ENCODE measurements at places on chromosomes 16 and 17.
A peak's percentile ranks its signal among the peaks of the same experiment; 100 is the strongest.

- H3K27me3 ChIP-seq = no peaks in the 10 kb centered on the region
- H3K4me3 ChIP-seq = no peak overlapping the region
- peaks cover 44% of the 10 kb centered on the region for H3K4me1 ChIP-seq
- H3K36me3 ChIP-seq = no peaks in the 10 kb centered on the region
- DNase-seq = no peak
These were observed 11.0 kb downstream of the ADORA2B start for GRCh38 chr17:15955793-15956541.

- no peaks in the 10 kb centered on the region for H3K27me3 ChIP-seq
- H3K27ac ChIP-seq = peak overlapping the region; percentile 87
- no peak overlapping the region for H3K4me3 ChIP-seq
- no peak for DNase-seq
- H3K4me1 ChIP-seq = peaks cover 44% of the 10 kb centered on the region
These were observed 254.6 kb downstream of the HS3ST3A1 start for GRCh38 chr17:13346996-13347762.

DNA sequence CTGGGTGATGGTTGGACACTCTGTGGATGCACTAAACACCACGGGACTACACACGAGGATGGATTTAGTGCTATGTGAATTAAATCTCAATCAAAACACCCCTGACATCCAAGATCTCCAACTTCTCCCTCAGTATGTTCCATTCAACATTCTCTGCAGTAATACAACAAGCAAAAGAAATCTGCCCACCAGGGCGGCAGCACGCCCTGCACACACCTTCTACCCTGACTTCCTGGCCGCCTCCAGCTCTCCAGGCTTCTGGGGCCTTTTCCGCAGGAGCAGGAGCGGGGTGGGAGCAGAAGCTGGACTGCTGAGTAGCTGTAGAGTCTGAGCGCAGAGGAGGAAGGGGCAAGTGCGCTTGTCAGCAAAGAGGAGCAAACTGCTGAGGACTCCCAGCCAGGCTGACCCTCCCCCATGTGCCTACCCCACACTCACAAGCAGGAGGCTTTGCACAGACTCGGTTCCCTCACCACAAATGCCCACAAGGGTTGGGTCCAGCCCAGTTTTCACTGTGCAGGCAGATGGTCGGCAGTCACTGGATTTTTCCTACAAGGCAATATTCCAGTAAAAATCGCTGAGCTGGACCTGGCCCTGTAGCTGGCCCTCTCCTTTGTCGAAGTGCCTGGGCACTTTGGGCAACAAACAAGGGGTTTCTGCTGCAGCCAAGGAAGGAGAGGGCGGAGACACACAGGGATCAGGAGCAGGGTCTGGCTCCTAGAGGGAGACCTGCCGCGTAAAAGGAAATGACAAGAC is 22.8 kb downstream of the ZDHHC7 start:
- no peaks in the 10 kb centered on the region for H3K27me3 ChIP-seq
- peaks cover 28% of the 10 kb centered on the region for H3K36me3 ChIP-seq
- H3K4me1 ChIP-seq = peaks cover 36% of the 10 kb centered on the region
- peak overlapping the region; percentile 71 for H3K27ac ChIP-seq
- no peak overlapping the region for H3K4me3 ChIP-seq

- H3K27me3 ChIP-seq = peaks cover 14% of the 10 kb centered on the region
- no peak overlapping the region for H3K27ac ChIP-seq
- no peaks in the 10 kb centered on the region for H3K36me3 ChIP-seq
- no peaks in the 10 kb centered on the region for H3K4me1 ChIP-seq
These were observed 44.1 kb upstream of the PIRT start for GRCh38 chr17:10881959-10882358.

DNA sequence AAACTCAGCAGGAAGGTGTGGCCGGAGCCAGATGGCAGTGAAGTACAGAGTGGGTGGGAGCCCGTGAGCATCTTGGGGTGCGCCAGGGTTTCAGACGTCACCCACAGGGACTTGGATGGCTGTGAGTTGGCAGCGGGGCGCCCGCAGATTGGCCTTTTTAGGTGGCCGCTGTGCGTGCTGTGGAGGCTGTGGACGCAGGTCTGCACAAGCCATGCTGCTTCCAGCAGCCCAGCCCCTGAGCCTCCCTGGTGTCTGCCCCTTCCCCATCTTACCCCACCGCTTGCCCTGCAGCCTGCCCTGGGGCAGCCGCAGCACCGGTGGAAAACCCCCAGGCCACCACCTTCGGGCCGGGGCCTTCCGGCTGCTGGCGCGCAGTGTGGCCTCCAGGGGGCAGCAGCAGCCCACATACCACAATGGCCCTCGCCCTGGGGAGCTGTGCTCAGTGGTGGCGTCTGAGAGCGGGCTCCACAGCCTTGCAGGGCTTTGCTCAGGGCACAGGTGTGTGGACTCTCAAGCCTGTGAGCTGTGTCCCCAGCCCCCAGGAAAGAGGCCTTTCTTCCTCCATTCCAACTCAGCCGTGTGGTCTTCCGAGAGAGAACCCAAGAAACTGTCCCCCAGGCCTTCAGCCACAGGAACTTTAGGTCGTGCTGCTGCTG is 11.8 kb downstream of the ENDOV start:
- H3K4me1 ChIP-seq = no peaks in the 10 kb centered on the region
- peak; percentile 89 for DNase-seq
- peaks cover 2% of the 10 kb centered on the region for H3K36me3 ChIP-seq
- no peaks in the 10 kb centered on the region for H3K27me3 ChIP-seq

DNA sequence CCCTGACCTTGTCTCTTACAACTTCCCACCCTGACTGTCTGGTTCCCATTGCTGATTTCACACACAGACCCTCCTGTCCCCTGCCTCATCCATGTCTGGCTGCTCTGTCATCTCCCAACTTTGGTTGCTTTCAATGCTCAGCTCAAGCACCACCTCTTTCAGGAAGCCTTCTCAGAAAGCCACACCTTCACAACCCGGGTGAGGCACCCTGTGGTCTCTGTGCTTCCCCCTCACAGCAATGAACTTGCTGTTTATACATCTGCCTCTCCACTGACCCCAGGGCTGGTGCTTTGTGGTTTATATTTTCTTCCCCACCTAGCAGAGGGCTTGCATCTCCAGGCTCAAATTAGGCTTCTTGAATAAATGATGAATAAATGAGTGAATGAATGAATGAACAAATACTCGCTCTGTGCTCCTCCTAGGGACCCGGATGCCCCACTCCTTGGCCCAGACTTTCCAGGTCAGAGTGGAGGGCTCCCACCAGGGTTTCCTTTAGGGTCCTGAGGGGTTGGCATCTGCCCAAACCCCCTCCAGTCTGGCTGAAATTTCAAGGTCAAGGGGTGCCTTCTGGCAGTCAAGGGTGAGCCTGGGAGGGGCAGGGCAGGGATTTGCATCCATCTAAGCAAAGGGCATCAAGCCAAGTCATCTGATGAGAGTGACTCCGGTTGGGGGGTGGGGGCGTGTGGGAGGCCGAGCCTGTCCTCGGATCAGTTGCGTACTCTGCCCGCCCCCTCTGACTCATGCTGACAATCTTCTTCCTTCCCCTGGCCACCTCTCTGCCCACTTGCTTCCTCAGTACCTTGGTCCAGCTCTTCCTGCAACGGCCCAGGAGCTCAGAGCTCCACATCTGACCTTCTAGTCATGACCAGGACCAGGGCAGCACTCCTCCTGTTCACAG is at the start of gene ITGAX:
ITGAX (plus strand) TSS at position 783 of the 898 bp plus-strand sequence; CDS start at position 862, 79 bp downstream.
- no peaks in the 10 kb centered on the region for H3K4me1 ChIP-seq
- H3K4me3 ChIP-seq = no peak within 1 kb of the TSS
- peaks cover 9% of the 10 kb centered on the region for H3K27me3 ChIP-seq
- no peaks in the 10 kb centered on the region for H3K36me3 ChIP-seq
- H3K27ac ChIP-seq = no peak within 1 kb of the TSS

DNA sequence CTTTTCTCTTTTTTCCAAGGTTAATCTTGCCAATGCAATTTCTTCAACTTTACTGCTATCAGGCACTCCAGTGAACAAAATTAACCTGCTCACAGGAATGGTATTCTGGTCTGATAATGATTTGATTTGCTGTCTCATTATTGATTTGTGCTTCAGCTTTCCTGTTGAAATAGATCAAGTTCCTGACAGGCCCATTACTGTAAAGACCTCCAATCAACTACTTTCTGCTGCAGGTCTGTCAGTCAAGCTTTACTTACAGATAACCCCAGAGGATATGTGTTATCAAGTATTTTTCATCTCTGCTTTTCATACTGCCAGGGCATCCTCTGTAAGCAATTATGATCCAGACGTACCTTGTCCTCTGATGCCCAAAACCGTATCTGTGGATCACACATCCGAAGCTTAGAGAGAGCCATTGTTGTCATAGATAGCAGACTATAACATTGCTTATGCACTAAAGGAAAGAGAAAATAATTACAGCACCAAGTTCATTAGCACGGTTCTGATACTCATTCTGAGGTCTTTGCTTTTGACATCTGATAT is 215.6 kb downstream of the PHKB start:
- DNase-seq = no peak
- no peak overlapping the region for H3K4me3 ChIP-seq
- H3K27ac ChIP-seq = no peak overlapping the region
- no peaks in the 10 kb centered on the region for H3K27me3 ChIP-seq

DNA sequence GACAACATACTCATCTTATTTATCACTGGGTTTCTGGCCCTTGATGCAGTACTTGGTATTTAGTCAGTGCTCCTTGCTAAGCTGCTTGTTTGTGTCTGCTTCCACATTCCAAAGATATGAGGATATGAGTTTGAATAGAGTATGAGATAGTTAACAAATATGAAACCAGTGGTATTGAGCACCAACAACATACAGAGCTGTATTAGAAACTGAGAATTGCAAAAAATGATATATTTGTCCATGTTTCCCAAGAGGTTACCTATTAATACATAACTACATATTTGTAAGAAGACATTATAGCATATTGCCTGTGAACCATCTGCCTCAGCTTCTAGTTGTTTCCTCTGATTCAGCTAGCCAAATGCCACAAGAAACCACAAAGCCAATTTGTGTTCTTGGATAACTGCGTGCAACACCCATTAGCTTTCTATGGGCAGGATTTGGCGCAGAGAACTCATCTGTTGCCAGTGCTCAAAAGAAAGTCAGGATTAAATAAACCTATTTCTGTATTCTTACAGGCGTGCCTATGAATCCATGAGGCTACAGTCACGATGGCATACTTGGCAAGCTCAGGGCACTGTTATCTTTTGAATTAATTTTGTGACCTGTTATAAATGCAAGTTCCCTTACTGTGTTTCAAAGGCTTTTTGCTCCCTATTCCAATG is 194.4 kb downstream of the MAP2K6 start:
- no peak for DNase-seq
- H3K4me3 ChIP-seq = no peak overlapping the region

DNA sequence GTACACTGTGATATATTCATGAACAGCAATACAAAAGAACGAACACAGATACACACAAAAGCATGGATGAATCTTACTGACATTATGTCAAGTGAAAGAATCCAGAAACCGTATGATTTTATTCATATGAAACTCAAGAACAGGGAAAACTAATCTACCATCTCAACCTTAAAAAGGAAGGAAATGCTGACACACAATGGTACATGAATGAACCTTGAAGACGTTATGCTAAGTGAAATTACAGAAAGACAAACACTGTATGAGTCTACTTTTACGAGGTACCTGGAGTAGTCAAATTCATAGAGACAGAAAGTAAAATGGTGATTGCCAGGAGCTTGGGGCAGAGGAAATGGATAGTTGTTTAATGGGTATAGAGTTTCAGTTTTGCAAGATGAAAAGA is 8.7 kb upstream of the PRKCB start:
- DNase-seq = no peak
- no peak overlapping the region for H3K4me3 ChIP-seq
- no peak overlapping the region for H3K27ac ChIP-seq
- H3K27me3 ChIP-seq = peaks cover 4% of the 10 kb centered on the region
- no peaks in the 10 kb centered on the region for H3K4me1 ChIP-seq

DNA sequence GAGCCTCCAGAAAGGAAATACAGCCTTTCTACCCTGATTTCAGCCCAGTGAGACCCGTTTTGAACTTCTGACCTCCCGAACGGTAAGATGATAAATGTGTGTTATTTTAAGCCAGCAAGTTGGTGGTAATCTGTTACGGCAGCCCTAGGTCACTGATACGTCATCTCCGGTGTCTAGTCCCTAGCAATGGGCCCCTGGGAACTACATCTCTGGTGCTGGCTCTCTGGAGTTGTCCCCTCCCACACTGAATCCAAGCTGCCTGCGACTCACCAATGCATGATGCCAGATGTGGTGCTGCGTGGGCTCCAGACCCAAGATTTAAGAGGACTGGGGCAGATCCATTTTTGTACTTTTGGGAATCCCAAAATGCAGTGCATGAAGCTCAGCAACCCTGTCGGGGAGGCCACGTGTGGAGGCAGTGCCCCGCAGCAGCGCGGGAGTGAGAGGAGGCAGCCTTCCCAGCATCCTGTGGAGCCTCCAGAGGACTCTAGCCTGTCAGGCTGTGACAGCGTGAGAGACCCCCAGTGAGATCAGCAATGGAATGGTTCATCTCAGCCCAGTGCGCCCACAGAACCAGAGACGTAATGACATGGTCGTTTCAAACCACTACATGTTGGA is 43.6 kb upstream of the USP7 start:
- H3K27me3 ChIP-seq = no peaks in the 10 kb centered on the region
- no peaks in the 10 kb centered on the region for H3K36me3 ChIP-seq
- DNase-seq = no peak
- peaks cover 8% of the 10 kb centered on the region for H3K4me1 ChIP-seq

DNA sequence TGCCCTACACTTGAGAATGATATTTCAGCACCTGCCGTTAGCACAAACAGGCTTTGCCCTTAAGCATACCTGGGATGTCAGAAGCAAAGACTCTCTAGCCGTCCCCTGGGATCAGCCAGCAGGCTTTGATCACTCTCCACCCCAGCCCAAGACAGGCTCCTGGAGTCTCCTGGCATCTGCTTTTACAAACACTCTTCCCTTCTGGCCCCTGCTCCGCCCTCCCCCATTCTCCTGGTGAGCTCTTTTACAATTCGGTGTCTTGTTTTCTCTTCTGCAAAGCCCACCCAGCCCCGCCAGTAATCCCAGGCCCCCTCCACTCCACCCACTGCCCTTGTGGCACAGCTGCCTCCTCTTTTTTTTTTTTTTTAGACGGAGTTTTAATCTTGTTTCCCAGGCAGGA is 50.4 kb downstream of the KATNIP start:
- H3K27me3 ChIP-seq = no peaks in the 10 kb centered on the region
- DNase-seq = peak; percentile 22
- H3K36me3 ChIP-seq = peaks cover 2% of the 10 kb centered on the region

DNA sequence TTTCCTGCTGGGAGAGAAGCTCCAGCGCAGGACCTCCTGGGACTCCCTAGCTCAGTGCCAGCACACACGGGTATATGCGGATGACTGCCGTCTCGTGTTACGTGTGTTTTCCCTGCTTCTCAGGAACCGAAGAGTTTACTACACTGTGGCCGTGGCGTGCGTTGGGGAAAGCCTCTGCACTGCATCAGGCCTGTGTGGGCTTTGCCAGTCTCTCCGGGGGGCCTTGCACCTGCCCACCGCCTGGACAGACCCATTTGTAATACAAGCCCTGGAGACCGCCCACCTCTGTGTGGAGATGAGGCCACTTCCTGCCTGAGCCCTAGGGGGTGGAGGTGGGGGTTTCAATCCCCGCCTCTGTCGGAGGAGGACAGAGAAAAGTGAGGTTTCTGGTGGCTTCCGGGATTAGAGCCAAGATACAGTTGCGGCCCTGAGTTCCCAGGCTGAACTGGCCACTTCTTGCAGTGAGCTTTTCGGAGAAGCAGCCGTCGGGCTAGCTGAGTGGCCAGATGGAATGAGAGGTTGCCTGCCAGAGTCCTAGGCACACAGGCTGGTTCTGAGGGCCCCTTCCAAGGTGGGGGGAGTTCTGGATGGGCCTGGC is 43.4 kb upstream of the GSE1 start:
- peaks cover 46% of the 10 kb centered on the region for H3K4me1 ChIP-seq
- H3K27me3 ChIP-seq = no peaks in the 10 kb centered on the region
- H3K27ac ChIP-seq = peak overlapping the region; percentile 87
- no peak for DNase-seq
- no peaks in the 10 kb centered on the region for H3K36me3 ChIP-seq

GRCh38 chr16:25006504-25007056 is 8.6 kb downstream of the ARHGAP17 start:
- no peaks in the 10 kb centered on the region for H3K27me3 ChIP-seq
- H3K36me3 ChIP-seq = no peaks in the 10 kb centered on the region
- H3K4me1 ChIP-seq = peaks cover 60% of the 10 kb centered on the region
- no peak overlapping the region for H3K4me3 ChIP-seq
- no peak for DNase-seq
- H3K27ac ChIP-seq = peak overlapping the region; percentile 78
